Left lobe of liver (tissue), 2 donors: ENCODE measurements at places on chromosomes 11 and 22.

DNA sequence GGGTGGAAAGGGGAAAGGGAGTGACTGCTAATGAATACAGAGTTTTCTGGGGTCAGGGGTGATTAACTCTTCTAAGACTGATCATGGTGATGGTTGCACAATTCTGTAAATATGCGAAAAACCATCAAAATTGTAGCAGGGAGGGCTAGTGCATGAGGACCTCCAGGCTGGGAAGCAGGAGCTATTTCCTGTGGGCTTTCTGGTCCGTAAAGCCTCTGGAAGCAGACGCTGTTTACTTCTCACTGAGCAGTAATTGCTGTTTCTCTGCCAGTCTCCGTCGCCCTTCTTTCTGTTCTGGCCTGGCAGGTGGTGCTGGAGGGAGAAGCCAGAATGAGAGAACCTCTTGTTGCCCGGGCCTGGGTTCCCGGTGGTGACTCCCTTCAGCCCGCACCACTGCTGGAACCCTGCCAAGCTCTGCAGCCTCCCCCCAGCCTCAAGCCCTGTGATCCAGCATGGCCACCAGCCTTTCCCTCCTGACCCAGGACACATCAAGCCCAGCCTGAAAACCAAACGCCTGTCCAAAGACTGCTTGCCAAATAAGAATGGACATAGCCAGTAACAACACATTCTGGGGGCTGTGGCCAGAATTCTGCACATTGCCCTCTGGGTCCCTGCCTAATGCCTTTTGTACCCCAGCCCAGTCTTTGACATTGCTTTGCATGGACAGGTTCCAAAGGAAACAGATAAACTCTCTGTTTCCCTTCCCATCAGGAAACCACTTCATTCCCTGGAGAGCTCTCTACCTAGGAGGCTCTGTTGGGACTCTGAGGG, 201.0 kb upstream of the NAV2 start:
- DNase-seq, result peak; percentile 95

GRCh38 chr22:41565403-41566054, 4.7 kb downstream of the CSDC2 start:
- no peak for DNase-seq

GRCh38 chr22:21796863-21797262, 61.3 kb upstream of the YPEL1 start:
- DNase-seq, result no peak

DNA sequence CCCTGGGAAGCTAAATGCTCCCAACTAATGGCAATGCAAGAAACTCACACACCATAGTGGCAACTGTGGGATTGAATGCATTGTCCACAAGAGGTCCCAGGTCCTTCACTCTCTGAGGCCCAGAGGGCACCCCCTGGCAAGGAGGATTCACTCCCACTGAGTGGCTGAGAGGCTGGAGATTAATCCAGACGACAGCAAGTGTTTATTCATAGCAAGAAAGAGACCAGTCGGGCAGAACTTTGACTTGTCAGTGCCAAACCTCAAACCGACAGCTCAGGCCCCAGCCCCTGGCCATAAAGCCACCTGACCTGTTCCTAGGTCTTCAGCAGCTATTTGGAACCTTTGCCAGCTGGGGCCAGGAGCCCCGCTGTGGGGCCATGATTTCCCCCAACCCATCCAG, 54.5 kb upstream of the MPEG1 start:
- no peak for DNase-seq

- DNase-seq, result peak; percentile 85
These were observed 882 bp downstream of the CYB5R2 start for GRCh38 chr11:7672276-7672959.

DNA sequence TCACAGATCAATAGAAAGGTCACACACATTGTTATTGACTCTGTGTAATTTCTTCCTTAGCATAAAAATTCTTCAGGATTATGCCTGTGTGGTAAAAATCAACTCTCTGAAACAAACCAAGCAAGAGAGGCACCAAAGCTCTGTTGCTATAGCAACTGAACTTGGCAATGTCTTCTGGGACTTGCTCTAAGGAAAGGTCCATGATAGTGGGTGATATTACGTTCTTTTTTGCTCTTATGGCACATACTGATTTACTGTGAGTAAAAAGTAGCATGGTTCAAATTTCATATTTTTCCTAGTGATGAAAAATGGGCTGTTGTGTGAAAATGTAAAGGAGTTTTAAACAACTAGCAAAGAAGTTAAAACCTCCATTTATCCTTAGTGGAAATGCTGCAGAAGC, 66.4 kb downstream of the SVIP start:
- no peak for DNase-seq

- DNase-seq, result no peak
These were observed 1522.6 kb downstream of the FAM181B start for GRCh38 chr11:81211050-81211449.

GRCh38 chr22:47386812-47387510, 624.5 kb downstream of the TBC1D22A start:
- DNase-seq, result no peak

DNA sequence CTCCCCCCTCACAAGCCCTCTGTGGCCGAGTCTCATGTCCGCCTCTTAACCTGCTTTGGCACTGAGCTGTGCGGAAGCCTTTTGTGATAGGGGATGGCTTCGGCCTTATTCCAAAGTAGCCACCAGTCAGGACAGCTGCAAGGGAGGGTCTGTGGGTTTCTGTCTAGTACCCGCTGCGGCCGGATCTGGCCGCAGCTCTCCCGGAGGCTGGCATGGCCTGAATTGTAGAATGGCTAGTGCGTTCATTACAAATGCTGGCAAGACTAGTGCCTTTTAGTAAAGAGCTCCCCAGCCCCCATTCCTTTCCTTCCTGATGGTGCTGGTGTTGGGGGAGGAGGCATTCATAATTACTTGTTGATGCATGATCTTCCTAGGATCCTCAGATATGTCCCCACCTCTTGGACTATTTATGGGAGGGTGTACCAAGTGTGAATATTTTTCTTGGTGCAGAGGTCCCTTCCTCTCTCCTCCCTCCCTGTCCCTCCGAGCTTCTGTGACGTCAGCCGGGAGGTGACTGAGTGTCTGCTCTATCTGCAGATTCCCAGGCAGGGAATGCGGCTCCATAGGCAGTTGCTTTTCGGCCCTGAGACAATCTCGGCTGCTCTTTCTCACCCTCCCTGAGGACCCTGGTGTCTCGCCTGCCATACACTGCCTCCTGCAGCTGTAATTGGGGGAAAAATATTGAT, 108.7 kb upstream of the E2F8 start:
- DNase-seq, result no peak
